Smooth muscle cell of trachea (primary cell): ENCODE measurements at places on chromosomes 1 and 21. TPM values are rescaled to one million over a fixed set of nuclear protein-coding genes. Genes with fewer than 3 reads are reported as not detected.

The CNR2 gene
- not detected in 2 replicates for total RNA-seq

The TSPAN1 gene
- not detected in 2 replicates for total RNA-seq

The PIK3CD gene
- 6.3 and 6.9 TPM in 2 replicates for total RNA-seq

The LGALS8 gene
- total RNA-seq, result 65.5 and 66.2 TPM in 2 replicates
